ENCODE measurements at places on chromosomes 5 and 9. TPM values are rescaled to one million over a fixed set of nuclear protein-coding genes. Genes with fewer than 3 reads are reported as not detected.

Gene SIGMAR1
- total RNA-seq, result 37.8 TPM

Gene SLC31A2
- 1.7 TPM for total RNA-seq

Gene HMCN2
- 0.15 TPM for total RNA-seq

Gene MTRR
- total RNA-seq, result 53.5 TPM

Gene RIMOC1
- total RNA-seq, result 32.7 TPM

Gene PCDHB9
- 3.1 TPM for total RNA-seq

Gene NPR3
- not detected for total RNA-seq

Gene REEP2
- total RNA-seq, result 17.4 TPM

Gene MLANA
- not detected for total RNA-seq

Gene AQP7
- total RNA-seq, result 0.25 TPM

Gene BICD2
- 15.1 TPM for total RNA-seq

Gene CMBL
- total RNA-seq, result 11.3 TPM

Gene LRRTM2
- not detected for total RNA-seq

Gene PCDHA10
- total RNA-seq, result 11.7 TPM

Gene TPD52L3
- not detected for total RNA-seq

Gene ACSL6
- total RNA-seq, result not detected

Gene TMC1
- total RNA-seq, result not detected

Gene ZNF483
- total RNA-seq, result 30.7 TPM

Gene OTP
- not detected for total RNA-seq

Gene PCDHGA8
- total RNA-seq, result 2.3 TPM

Gene SLC23A1
- not detected for total RNA-seq

Gene C9orf153
- total RNA-seq, result not detected

Gene C5orf58
- total RNA-seq, result not detected

Gene PTPA
- total RNA-seq, result 133 TPM

Gene PROB1
- 0.67 TPM for total RNA-seq

Gene FBP1
- total RNA-seq, result 0.31 TPM

Gene CDKN2B
- total RNA-seq, result 0.06 TPM

Gene SEC61B
- total RNA-seq, result 99.2 TPM

Gene GGTA1
- not detected for total RNA-seq

Gene PCDHGA3
- total RNA-seq, result 0.54 TPM

Gene FIBCD1
- total RNA-seq, result 1.8 TPM

Gene DMRTA1
- 21.3 TPM for total RNA-seq

Gene TAF11L5
- not detected for total RNA-seq

Gene TNFSF8
- not detected for total RNA-seq

Gene PCDHA1
- total RNA-seq, result 0.19 TPM

Gene NANS
- total RNA-seq, result 17.0 TPM

Gene ANGPTL2
- 9.4 TPM for total RNA-seq

Gene SARDH
- total RNA-seq, result 9.2 TPM

Gene OR1L4
- total RNA-seq, result not detected

Gene SKP1
- 507 TPM for total RNA-seq

Gene NEUROG1
- total RNA-seq, result not detected

Gene ZNF474
- total RNA-seq, result 1.3 TPM

Gene CCDC171
- 6.1 TPM for total RNA-seq

Gene BTNL8
- total RNA-seq, result 0.22 TPM

Measured in neural progenitor cell (in vitro differentiated cells).